GM23248 (cell line): ENCODE measurements at places on chromosomes 5 and 9.

GRCh38 chr9:96071076-96071814 is 195.8 kb downstream of the ERCC6L2 start:
- peak; percentile 51 for DNase-seq

GRCh38 chr9:19967216-19967887 is 178.5 kb upstream of the SLC24A2 start:
- no peak for DNase-seq

DNA sequence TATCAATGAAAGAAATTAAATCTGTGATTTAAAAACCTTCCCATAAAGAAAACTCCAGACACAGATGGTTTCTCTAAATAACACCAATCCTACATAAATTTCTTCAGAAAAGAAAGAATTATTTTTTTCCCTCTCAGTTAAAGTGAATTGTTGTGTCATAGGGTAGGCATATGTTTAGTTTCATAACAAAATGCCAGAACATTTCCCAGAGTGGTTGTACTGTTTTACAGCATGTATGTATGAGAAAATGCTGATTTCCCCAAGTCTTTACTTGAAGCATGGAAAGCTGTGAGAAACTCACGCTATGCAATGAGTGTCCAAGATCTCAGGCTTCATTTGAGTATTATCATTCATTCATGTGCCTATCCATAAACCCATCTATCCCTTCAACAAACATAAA is 582.5 kb downstream of the ELAVL2 start:
- DNase-seq, result no peak

DNA sequence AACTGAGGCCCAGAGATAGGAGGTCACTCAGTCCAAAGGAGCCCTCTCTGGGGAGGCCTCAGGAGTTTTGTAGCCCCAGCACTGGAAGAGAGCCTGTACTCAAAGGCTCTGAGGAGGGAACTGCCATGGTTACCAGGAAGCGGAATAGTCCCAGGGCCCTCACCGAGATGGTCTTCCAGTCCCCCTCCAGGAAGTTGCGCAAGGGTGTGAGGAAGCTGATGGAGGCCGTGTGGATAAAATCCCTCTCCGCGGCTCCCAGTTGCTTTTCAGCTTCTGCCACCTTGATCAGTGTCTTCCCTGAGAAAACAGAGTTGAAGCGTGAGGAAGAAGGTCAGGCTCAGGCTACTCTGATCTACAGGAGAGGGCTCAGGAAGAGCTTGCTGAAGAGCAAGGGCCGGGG is 13.5 kb downstream of the SH3GLB2 start:
- DNase-seq, result no peak

DNA sequence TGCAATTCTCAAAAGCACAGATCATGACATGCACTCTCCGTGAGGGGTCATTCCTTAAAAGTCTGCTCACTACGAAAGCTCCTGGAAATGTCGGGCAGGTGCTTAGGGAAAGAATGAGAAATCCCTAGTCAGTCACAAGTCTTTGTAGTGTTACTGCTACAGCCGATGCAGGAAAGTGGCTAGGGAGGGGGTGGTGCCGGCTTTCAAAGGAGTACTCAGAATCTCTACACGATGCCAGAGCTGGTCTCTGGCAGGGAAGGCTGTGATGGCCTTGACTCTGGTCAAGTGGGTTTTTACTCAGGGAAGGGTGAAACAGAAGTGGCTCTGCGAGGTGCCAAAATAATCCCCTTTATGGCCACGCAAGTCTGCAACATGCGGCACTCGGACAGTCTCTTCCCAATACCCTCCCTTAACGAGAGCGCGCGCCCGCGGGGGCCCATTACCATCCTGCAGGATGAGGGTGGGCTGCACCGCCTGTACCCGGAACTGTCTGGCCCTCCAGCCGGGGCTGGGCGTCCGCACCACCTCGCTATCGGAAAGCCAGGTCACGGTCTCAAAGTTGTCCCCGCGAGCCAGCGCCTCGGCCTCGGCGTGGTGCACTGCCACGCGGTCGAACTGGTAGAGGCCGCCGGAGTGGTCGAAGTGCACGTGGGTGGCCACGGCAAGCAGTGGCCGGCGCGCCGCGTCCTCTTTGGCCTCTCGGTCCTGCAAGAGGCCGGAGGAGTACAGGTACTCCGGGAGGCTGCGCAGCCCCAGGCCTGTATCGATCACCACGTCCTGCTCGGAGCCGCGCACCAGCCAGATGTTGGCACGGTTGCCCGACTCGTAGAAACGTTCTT is 956 bp downstream of the MBLAC2 start:
- DNase-seq, result peak; percentile 72
